ENCODE measurements at places on chromosomes 5 and 9.

- no peak for DNase-seq
Observed at GRCh38 chr5:157997991-157998504, 139.1 kb upstream of the CLINT1 start.

- no peak for DNase-seq
Observed at GRCh38 chr9:113600023-113600823, 136.7 kb downstream of the RGS3 start.

- no peak for DNase-seq
Observed at GRCh38 chr9:33676746-33677505, 118.4 kb upstream of the PRSS3 start.

DNA sequence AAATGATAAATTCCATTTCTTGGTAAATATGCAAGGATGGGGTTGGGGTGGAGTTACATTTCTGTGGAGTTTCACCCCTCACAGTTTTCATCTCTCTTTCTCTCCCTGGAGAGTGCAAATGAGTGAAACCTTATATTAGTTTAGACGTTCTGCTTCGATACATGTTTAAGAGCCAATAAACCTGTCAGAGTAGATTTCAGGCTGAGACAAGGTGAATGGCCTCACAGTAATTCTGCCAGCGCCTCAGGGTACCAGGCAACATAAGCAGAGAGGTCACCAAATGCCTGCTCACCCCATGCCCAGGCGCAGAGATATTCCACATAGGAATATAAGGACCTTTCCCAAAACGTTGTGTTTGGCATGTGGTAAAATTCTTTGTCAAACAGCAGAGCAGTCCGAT is 154.9 kb upstream of the VLDLR start:
- DNase-seq: peak; percentile 46

- no peak for DNase-seq
Observed at GRCh38 chr9:87786423-87786822, 60.5 kb downstream of the CTSL start.

All from LNCaP clone FGC (cell line).